ENCODE measurements at places on chromosomes 12 and 14.

DNA sequence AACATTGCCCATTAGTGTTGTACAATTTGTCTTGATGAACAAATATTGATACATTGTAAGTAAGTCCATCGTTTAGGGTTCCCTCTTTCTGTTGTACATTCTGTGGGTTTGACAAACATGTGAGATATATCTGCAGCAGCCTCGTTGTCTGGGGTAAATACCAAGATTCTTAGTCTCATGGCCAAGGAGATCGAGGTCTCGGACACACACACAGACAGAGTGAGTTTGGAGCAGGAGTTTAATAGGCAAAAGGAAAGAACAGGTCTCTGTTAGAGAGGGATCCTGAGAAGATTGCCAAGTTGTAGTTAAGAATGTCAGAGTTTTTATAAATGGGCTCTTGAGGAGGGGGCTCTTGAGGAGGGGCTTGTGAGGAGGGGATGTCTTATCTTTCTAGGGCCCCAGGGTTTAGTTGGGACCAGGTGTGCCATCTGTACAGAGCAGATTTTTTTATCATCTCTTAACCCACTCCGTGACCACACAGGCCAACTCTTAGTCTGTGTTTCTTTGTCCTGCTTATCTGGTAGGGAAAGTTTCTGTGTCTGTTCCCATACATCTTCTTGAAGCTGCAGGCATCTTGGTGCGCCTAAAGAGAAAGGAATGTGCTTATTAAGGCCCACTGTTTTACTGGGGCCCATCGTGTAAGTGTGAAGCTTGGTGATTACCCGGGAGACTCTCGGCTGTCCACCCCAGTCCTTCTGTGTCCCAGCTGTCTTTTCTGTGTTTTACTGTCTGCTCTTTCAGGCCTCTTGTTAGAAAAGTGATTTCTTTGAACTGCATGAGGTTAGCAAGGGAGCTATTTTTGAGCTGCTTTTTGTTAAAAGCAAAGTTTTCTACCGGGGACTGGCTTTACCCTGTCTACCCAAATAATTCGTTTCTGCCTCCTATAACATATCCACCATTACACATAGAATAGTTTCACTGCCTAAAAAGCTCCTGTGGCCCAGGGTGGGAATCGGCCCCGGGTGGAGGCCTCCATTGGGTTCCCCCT lies 22.4 kb upstream of the CLEC2D start:
- DNase-seq: no peak

- DNase-seq: no peak
Observed at GRCh38 chr12:120882055-120882555, 22.1 kb downstream of the SPPL3 start.

DNA sequence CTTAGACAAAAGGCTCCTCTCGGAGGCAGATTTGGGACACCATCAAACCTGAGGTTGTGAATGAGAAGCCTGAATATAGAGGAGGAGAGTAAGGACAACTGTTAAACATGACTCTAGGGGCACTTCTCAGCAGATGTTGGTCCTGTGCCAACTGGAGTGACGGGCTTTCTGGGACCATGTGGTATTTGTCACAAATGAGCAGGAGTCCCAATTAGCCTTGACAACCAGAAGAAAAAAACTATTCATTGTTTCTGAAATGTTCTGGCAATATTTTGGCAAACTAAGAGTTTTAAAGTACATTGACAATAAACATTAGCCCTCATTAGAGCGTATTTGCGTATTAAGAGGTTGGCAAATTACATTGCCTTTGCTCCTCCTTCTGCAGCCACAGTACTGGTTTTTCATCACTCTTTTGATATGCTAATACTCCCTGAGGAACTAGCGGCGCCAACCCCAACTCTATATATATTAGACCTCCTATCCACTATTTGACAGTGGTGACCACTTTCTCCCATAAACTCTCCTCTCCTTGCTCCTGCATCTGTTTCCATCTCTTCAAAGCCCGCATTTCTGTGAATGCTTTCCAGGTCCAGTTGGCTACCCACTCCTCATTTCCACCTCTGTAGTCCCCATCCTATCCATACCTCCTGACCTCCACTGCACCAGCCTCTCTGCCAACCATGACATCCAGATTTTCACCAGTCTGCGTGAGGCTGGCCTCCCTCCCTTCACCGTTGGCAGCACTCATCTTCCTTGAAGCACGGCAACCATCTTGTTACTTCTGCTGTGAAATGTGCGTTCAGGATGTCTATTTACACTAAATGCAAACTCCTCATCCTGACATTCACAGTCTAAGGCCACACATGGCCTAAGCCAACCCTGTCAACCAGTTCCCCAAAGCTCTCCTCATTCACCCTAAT lies 100.7 kb downstream of the ZFC3H1 start:
- DNase-seq: no peak

- no peak for DNase-seq
Observed at GRCh38 chr14:94773061-94773648, 3.2 kb upstream of the GSC start.

DNA sequence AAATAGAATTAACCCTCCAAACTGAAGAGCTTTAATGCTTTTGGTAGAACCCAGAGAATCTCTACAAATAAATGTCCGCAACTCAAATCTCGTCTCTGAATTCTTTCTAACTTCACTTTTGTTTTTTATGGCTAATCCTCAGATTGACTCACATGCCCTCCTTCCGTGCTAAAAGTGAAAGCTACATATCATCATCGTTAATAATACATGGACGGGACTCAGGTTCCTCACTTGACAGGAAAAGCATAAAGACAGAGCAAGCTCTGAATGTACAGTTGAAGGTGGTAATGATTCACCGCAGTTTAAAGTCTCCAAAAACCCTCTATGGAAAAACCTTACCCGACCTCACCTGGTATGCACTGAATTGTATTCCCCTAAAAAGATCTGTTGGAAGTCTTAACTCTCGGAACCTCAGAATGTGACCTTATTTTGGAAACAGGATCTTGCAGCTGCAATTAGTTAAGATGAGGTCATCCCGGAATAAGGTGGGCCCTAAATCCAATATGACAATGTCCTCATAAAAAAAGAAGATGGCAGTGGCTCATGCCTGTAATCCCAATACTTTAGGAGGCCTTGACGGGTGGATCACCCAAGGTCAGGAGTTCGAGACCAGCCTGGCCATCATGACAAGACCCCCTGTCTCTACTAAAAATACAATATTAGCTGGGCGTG lies 147.4 kb upstream of the FOXN3 start:
- no peak for DNase-seq

Measured in KBM-7 (cell line).